GDM1 (cell line): ENCODE measurements at places on chromosomes 2 and 18.

DNA sequence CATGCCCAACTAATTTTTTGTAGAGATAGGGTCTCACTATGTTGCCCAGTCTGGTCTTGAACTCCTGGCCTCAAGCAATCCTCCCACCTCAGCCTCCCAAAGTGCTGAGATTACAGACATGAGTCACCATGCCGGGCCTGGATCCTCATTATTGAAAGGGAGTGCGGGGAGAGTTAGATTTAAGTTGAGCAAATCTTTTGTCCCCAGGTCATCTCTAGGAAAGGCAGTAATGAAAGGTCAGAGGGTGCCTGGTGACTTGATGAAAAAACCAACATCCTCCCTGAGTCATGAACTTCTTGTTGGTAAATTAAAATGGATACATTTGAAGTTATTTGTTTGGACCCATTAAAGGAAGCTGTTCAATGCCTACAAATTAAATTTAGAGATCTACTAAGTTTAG is 25.1 kb downstream of the STAT4 start:
- no peak for DNase-seq

DNA sequence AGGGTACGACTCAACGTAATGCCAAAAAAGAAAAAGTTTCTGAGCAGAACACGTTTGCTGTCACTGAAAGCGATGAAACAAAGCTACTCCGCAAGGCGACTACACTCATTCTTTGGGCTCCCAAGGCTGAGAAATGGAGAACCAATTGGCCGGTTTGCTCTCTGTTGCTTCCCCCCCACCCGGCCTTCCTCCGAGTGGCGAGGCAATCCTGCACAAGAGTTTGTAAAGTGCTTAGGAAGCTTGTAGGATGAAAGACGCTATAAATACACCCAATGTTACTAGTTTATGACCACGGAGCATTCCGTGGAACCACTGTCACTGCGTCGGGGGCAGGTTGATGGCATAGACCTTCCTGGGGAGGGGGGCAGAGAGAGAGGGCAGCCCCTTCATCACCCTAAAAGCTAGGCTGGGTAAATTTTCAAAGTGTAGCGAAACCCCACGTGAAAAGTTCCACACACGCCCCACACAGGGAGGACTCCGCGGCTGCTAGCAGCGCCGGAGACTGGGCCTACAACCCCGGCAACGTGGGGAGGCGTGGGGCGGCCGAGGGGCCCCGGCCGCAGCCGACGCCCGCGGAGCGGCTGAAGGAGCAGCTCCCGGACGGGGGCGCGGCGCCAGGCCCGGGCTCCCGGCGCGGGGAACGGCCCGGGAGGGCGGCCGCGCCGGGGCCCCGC is 915 bp downstream of the CUL3 start:
- no peak for DNase-seq

DNA sequence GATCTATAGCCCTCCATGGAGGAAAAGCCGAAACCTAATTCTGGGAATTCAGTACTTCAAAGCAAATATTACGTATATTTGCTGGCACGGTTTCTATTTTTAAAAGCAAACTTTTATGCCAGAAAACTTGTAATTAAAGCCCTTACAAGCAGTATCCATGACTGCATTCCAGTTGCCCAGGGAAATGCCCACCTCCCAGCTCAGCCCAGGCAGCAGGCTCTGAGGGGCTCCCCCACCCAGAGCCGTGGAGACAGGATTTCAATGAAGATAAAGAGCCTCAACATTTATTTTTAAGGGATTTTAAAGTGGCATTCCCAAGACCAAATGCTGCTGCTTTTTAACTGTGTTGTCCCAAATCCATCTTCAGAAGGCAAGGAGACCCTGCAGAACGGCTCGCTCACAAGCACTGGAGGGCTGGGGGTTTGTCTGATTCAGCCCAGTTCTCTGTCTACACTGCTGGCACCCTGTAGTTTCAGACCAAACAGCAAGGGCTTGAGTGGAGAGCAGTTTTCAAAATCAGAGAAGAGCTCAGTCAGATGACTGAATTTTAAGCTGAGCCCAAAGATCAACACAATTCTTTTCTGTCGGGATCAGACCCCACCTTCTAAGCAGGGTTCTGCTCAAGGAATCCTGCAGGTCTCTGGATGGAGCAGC is 105.1 kb downstream of the KCNF1 start:
- no peak for DNase-seq

GRCh38 chr18:30639361-30639760 is 403.2 kb downstream of the DSC3 start:
- no peak for DNase-seq

DNA sequence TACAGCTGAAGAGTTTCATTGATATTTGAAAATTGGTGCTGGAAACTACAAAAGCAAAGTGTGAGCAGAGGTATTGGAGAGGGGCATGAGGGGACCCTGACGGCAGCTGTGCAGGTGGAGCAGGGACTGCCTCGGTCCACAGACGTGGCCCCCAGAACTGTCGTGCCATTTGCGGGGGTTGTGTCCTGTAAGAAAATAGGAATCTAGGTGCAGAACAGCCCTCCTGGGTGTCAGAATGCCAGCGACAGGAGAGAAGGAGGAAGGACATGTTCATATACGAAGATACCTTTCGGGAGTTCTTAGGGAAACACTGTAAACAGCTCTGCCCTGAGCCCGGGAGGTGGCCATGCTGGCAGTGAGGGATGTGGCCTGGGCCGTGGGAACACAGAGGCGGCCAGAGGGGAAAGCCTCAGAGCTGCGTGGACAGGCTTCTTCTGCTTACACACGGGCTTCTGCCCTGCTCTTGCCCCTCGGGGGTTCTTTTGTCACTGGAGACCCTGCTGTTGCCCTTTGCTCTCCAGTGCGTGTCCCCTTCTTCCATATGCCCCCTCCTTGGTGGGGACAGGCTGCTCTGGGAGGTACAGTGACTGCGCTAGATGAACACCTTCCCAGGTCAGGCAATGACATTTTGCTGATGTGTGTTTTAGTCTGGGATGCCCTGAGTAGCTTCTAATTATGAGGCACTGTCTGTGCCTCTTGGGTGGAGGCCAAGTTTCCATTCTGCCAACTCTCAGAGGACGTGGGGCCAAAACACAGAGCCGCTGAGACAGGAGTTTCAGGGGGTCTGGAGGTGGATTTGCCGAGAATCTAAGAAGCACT is 81.9 kb upstream of the TXNDC2 start:
- no peak for DNase-seq

DNA sequence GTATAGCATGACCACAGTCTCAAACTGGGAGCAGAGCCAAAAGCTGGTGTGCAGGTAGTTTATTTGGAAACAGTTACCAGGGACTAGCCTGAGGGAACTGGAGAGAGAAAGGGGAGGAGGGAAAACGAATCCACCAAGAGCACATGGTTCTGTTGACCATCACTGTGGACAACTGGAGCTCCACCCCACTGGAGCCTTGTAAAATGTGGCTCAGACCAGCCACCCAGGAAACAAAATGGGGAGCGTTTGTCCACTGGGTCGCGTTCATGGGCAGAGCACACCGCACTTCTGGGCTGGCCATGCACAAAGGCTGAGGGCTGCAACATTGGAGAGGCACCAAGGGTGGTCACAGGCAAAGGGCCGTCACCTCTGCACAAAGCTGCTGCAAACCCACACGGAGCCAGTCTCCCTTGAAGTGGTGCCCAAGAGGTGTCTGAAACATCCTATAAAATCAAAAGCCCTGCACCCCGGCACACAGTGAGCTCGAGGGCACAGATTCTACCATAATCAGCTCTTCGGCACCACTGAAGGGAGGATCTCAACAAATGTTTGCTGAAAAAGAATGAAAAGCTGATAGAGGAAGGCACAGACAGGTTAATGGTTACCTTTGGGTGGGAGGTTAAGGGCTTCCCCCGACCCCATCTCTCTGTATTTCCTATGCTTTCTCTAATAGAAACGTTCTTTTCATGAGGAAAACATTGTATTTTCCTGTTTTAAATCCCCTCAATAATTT is 192.9 kb downstream of the INHBB start:
- no peak for DNase-seq

GRCh38 chr2:16368951-16369350 is 296.7 kb downstream of the CYRIA start:
- DNase-seq: no peak

DNA sequence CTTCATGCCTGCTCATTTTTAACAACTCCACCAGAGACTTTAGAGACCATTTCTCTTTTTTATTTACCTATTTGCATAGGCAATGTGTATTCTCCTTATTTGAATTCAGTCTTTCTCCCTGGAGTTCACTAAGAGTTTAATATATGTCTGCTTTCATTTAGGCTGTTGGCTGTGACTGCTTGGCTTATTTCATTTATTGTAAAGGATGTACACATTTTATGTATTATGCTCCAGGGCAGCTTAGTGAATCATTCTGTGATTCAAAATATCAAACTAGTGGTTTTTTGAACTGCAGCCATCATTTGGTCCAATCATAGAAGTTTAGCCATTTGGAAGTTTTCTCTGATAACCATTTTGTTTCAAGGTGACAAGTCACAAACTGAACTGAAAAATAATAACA is 229.6 kb downstream of the LPIN1 start:
- DNase-seq: no peak

DNA sequence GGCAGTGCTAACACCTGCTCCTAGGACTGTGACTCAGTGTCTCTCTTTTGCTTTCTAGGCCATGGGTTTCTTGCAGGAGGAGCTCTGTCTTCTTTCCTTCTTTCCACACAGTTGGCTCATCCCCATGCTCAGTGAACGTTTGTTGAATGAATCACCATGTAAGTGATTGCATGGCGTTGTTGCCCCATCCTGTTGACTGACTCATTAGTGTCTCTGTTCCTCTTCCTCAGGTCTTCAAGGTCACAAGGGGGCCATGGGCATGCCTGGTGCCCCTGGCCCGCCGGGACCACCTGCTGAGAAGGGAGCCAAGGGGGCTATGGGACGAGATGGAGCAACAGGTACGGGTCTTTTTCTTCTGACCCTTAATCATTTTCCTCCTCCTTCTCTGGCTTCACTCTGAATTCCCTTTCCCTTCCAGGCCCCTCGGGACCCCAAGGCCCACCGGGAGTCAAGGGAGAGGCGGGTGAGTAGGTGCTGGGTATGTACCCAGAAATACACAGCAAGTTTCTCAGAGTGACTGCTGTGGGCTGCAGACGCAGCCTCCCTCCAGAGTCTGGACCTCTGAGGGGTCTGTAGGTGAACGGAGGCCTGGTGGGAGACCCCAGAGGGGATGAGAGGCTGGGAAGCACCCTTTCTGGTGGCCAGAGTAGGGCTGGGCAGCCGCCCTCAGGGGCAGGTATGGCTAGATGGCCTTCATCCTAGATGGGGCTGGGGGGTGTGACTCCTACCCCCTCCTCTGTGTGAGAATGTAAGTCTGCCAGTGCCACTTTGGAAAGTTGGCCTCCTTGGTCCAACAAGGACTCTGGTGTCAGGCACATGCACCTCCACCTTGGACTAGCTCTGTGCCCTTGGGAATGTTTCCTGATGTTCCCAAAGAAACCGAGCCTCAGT is 32.4 kb downstream of the MARCO start:
- no peak for DNase-seq

DNA sequence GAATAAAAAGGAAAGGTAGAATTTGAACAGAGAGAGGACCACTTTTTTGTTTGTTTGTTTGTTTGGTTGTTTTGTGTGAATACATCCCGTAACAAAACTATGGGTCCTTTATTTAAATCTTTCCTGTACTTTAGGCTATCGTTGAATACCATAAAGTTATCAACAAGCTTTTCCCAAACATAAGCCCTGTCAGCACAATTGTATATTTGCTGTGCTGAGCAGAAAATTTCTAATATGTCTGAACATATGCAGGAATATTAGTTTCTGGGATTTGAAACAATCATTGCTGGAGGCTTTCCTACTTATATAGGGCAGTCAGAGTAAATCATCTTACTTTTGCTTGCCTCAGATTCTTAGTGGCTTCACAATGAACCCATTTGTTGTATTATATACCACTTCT is 536.4 kb downstream of the CNTNAP5 start:
- DNase-seq: no peak

- DNase-seq: no peak
Observed at GRCh38 chr2:48380989-48381625, 148.8 kb upstream of the STON1 start.

DNA sequence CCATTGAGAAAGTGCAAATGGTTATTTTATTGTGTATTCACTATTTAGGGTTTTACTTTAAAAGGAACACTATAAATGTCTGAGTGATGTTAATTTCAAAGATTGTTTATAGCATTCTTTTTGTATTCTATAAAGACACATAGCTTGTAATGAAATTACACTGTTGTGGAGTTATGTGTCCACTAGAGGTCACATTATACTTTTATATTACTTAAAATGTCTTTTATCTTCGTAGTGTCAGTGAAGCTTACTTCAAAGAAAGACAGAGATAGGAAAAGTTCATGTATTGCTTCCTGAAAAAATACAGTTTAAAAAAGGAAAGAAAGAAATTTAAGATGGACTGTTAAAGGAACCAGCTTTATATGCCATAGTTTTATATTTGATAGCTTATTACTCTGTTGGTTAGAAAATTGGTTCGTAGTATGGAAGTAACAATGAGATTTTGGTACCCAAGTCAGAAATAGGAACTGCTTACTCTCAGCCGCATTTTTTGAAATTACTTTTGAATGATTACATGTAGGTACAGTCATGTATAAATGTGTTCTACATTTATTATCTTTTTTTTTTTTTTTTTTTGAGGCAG is 20.5 kb downstream of the APLF start:
- no peak for DNase-seq

DNA sequence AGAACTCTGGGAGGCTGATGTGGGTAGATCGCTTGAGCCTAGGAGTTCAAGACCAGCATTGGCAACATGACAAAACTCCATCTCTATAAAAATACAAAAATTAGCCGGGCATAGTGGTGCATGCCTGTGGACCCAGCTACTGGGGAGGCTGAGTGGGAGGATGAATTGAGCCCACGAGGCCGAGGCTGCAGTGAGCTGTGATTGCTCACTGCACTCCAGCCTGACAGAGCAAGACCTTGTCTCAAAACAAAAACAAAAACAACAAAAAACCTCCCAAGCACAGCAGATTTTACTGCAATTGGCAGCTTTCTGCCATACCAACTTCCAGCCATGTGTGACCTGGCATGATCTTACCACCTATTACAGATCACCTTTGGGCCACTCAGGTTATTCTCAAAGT is 57.7 kb upstream of the LRPPRC start:
- no peak for DNase-seq

GRCh38 chr18:25052511-25052921 is 299.4 kb downstream of the ZNF521 start:
- no peak for DNase-seq
